ENCODE measurements at places on chromosomes 6 and 20. TPM values are rescaled to one million over a fixed set of nuclear protein-coding genes. Genes with fewer than 3 reads are reported as not detected.

- no peak for ATAC-seq
These were observed 166.6 kb downstream of the KHDRBS2 start for GRCh38 chr6:62119401-62119800.

GRCh38 chr20:40955326-40955725 is 73.3 kb upstream of the TOP1 start:
- ATAC-seq, result no peak

- ATAC-seq, result no peak
These were observed 47.9 kb upstream of the CCDC167 start for GRCh38 chr6:37547564-37548061.

DNA sequence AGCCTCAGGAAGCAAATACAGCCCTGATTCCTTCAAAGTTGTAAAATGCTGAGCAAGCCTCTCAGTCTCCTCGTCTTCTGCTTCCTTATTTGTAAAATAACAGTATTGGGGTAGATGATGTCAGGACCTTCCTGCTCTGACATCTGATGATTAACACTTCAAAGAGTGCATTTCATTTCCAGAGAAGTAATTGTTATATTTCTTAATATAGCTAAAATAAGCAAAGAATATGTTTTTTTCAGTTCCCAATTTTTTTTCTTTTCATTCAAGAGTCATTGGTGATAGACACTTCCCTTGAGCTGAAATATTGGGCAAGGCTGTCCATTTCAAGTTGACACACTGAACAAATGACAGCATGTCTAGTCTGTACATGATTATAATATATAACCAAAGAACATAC is 53.4 kb downstream of the SLX4IP start:
- no peak for ATAC-seq

- ATAC-seq, result peak; percentile 50
These were observed 36.5 kb downstream of the CDH26 start for GRCh38 chr20:59994697-59995122.

DNA sequence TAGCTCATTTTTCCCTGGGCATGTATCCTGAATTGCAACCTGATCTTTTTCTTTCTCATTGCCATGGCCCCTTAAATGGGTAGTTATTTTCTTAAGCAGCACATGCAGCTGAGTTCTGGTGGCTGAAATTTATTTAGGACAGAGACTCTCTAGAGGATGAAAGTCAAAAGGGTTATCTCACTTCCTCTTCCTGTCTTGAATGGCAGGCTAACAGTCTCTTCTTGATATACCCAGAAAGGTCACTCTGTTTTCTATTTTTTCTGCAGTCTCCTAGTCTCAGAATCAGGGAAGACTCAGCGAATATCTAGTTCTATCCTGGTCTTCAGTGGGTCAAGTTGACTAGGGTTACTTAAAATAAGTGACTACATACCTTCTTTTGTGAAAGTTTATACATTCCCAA is 243.3 kb downstream of the EPHA7 start:
- ATAC-seq, result no peak

DNA sequence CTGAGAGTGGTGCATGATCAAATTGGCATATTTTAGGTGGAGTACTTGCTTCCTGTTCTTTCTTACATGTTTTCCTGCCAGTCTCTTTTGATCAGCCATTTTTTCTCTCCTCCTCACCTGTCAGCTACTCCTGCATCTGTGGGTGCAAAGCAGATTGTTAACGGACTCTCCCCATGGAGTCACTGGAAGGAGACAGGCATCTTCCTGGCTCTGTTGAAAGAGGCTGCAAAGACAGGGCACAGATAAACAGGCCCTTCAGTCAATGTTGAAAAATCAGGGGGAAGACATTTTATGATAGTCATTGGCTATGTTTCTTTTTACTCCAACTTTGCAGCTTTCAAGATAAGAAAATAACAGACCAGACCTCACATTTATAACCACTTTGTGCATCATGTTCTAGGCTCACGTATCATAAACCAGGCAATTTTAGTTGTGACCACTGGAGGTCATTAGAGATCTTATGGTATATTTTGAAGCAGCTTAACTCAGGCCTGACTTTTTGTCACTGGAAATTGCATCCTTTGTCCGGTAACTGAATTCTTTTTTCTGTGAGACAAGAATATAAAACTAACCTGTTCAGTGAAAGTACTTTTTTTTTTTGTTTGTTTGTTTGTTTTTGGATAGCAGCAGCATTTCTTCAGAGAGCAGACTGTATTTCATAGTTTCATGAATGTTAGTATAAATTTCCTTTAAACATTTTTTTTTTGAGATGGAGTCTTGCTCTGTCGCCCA is 20.1 kb downstream of the ECT2L start:
- peak; percentile 79 for ATAC-seq

GRCh38 chr20:48564982-48565539 is 262.7 kb downstream of the PREX1 start:
- no peak for ATAC-seq

- ATAC-seq, result no peak
These were observed 243.7 kb downstream of the MYLK4 start for GRCh38 chr6:2507016-2507415.

DNA sequence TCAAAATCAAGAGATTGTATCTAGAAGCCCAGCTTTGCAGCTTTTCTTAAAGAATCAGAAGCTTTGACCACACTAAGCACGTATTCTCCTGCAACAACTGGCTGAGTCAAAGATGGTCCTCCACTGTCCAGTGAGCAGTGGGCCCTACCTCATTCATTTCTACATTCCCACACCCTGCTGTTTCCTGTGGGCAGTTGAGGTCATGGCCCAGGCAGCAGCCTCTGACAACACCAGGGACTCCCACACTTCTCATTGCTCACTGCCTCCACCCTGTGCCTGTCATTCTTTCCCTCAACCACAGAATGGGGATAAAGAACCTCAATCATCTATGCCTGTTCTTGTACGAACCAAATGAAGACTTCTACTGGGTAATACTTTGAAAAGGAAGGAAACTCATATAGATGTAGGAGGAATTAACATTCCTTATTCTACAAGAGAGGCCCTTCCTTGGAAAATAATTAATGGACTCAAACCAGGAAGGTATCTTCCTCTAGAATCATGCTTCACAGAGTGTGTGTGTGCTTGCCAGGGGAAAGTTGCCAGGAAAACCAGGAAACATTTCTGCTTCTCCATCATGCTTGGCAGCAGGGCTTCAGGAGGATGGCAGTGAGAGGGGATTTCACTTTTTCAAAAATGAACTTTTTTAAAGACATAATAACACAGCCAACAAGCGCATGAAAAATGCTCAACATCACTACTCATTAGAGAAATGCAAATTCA is 191.7 kb upstream of the RIN2 start:
- ATAC-seq, result no peak

GRCh38 chr20:17417225-17417624 is 114.0 kb downstream of the BFSP1 start:
- no peak for ATAC-seq

- ATAC-seq, result no peak
These were observed 298.7 kb upstream of the TCF21 start for GRCh38 chr6:133590196-133590595.

DNA sequence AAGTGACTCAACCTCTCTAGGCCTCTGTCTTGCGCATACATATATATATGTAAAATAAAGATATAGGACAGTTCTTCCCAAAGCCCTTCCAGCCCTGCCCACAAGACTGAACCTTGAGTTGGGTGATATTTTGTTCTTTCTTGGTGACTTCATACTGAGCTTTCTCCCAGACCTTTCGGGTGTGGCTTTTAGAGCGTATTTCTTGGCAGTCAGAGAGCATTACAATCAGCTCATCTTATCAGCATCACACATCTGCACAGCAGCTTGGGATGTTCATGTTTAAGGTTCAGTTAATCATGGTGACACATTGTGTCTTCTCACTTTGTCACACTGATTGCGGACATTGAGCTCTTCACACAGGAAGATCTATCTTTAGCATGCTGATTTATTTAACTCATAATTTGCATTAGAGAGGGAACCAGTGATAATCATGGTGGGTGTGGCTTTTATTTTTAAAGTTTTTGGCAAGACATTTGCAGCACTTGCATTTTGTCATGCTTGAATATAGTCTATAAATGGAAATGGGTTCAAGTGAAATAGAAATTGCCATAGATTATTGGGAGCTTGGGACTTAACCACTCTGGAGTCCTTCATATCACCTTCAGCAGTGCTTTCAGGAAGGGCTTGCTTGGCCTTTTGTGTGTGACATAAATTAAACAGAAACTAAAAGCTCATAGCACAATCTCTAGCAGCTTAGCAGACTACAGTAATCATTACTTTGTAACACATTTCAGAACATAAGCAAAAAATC is 8.3 kb downstream of the KIF3B start:
- no peak for ATAC-seq

- ATAC-seq, result no peak
These were observed 73.7 kb downstream of the SMLR1 start for GRCh38 chr6:130900913-130901312.

- peak; percentile 54 for ATAC-seq
These were observed 11.3 kb upstream of the TFAP2A start for GRCh38 chr6:10425975-10426780.

GRCh38 chr6:149429427-149430360 is 29.6 kb downstream of the SUMO4 start:
- no peak for ATAC-seq

DNA sequence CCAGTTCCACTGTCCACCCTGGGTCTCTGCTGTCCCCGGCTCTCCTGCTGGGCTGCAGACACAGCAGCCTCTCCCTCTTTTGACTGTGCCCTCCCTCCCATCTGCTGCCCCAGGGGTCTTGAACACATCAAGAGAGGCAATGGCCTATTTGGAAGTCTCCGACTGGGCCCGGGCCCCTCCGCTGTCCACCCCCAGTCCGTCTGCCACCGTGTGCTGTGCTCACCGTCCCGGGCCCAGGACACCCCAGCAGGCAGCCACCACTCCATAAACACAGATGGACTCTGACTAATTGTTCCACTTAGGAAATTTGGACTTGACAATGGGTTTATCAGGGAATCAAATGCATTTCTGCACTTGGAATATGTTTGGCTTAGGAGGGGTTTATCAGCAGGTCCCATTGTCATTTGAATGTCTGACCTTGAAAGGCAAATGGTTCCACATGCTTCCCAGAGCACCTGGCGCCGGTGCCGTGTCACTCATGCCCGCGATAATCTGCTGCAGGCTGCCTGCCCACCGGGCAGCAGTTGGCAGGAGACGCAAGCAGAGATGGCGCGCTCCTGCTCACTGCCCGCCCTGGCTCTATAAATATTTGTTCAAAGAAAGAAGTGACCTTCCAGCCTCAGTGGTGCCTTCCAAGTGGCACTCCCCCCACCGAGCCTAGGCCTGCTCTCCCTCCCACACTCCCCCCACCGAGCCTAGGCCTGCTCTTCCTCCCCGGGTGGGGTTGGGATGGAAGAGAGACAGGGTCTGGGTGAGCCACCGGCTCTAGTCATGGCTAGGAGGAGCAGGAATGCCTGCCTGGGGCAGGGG is 18.8 kb upstream of the FRMD1 start:
- no peak for ATAC-seq

GRCh38 chr6:159329081-159329480 is 159.9 kb downstream of the FNDC1 start:
- ATAC-seq, result no peak

DNA sequence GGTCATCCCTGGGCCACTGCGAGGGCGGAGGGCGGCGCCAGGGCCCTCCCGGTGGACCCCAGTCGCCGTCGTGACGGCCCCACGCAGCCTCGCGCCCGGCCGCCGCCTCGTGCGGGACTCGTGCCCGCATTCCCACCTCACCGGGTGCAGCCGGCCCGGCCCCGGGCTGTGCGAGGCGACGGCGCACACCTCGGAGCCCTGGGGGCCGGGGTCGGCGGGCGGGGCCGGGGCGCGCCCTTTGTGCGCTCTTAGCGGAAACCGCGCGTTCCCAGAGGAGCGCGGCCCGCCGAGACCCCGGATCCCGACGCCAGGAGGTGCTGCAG is 5.5 kb upstream of the DLL1 start:
- no peak for ATAC-seq

The NRSN1 gene
- 0.47 TPM for total RNA-seq

The BPIFB2 gene
- total RNA-seq, result 138 TPM

The HRH3 gene
- not detected for total RNA-seq

The RIPPLY2 gene
- not detected for total RNA-seq

The TINAG gene
- not detected for total RNA-seq

The MCCD1 gene
- total RNA-seq, result not detected

The CST7 gene
- total RNA-seq, result not detected
